A549 treated with CpdA at 1 μM for 4 hours (cell line): ENCODE measurements at places on chromosomes 4 and X. TPM values are rescaled to one million over a fixed set of nuclear protein-coding genes. Genes with fewer than 3 reads are reported as not detected.

The AFM gene
- not detected in 5 replicates for total RNA-seq

The GPR50 gene
- total RNA-seq: 0.11 to 0.22 TPM (median 0.18 TPM) in 4 of 5 replicates, not detected in the other

The XAGE1A gene
- total RNA-seq: 9.8 to 33.2 TPM (median 25.3 TPM) in 4 of 5 replicates, not detected in the other

The GABRE gene
- total RNA-seq: 21.5 to 29.3 TPM (median 26.0 TPM) in 5 replicates

The POLR2B gene
- 69.7 to 79.2 TPM (median 70.1 TPM) in 5 replicates for total RNA-seq

The DIPK2B gene
- not detected in 5 replicates for total RNA-seq

The DMRTC1B gene
- total RNA-seq: 0.03 to 0.09 TPM in 2 of 5 replicates, not detected in the others

The HSFX1 gene
- total RNA-seq: 0.26 to 0.50 TPM (median 0.43 TPM) in 5 replicates

The SERTM2 gene
- total RNA-seq: not detected in 5 replicates

The PITX2 gene
- total RNA-seq: 0.52 to 1.4 TPM (median 1.3 TPM) in 5 replicates

The CAPN6 gene
- total RNA-seq: not detected in 5 replicates

The CLNK gene
- not detected in 5 replicates for total RNA-seq

The RASL11B gene
- 0.08 to 0.15 TPM (median 0.14 TPM) in 3 of 5 replicates, not detected in the others for total RNA-seq

The NFKB1 gene
- total RNA-seq: 23.2 to 26.0 TPM (median 24.8 TPM) in 5 replicates

The BEX5 gene
- total RNA-seq: not detected in 5 replicates

The TCEANC gene
- total RNA-seq: 0.63 to 0.82 TPM (median 0.80 TPM) in 5 replicates

The CXorf65 gene
- total RNA-seq: not detected in 5 replicates

The GRIA2 gene
- total RNA-seq: not detected in 5 replicates

The MAGEB3 gene
- total RNA-seq: not detected in 5 replicates

The TACR3 gene
- total RNA-seq: not detected in 5 replicates

The RPA4 gene
- 0.15 to 0.36 TPM (median 0.19 TPM) in 5 replicates for total RNA-seq

The GPRASP1 gene
- 0.29 to 0.47 TPM (median 0.37 TPM) in 5 replicates for total RNA-seq

The FDCSP gene
- not detected in 5 replicates for total RNA-seq

The HSFX3 gene
- total RNA-seq: not detected in 5 replicates

The GK gene
- total RNA-seq: 1.6 to 2.1 TPM (median 1.9 TPM) in 5 replicates

The PDLIM5 gene
- total RNA-seq: 29.9 to 45.5 TPM (median 40.8 TPM) in 5 replicates

The FAM114A1 gene
- 24.2 to 51.6 TPM (median 35.5 TPM) in 5 replicates for total RNA-seq

The MAGEB1 gene
- total RNA-seq: not detected in 5 replicates

The GC gene
- total RNA-seq: 0.39 TPM in 1 of 5 replicates, not detected in the others
